ENCODE measurements at places on chromosomes 12 and 14. TPM values are rescaled to one million over a fixed set of nuclear protein-coding genes. Genes with fewer than 3 reads are reported as not detected.

GRCh38 chr12:55554296-55554695, 4.9 kb downstream of the OR6C4 start:
- DNase-seq, result no peak

DNA sequence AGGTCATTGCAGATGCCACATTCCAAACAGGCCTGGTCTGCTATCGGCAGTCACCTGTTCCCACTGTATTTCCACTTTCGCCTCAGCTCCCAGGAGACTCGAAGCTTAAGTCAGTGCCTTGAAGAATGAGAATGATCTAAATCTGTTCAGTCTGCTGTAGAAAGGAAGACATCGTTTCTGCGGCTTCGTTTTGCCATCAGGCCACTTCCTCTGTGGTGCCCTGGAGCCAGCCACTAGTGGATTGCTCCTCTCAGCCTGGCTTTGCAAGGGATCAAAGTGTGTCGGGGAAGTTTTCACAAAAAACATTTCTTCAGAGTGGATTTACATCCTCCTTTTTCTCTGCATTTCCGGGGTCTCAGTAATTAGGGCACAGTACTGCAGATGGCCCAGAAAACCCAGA, 66.7 kb downstream of the AACS start:
- no peak for DNase-seq

GRCh38 chr14:20707622-20708021, 19.1 kb downstream of the ANG start:
- DNase-seq, result no peak

DNA sequence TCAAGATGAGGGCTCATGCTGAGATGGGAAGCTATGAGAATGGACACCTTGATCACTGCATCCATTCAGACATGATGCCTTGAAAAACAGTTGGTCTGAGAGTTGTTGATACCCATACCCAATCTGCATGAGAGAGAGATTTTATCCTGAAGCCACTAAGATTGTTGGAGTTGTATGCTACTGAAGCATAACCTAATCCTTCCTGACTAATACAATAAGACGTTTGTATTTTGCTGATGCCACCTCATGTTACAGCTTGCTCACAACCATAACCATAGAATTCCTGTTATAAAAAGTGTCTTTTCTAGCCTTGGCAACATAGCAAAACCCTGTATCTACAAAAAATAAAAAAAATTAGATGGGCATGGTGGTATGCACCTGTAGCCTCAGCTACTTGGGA, 12.7 kb upstream of the SERPINA1 start:
- DNase-seq, result no peak

GRCh38 chr14:72647782-72648181, 246.1 kb downstream of the DPF3 start:
- no peak for DNase-seq

DNA sequence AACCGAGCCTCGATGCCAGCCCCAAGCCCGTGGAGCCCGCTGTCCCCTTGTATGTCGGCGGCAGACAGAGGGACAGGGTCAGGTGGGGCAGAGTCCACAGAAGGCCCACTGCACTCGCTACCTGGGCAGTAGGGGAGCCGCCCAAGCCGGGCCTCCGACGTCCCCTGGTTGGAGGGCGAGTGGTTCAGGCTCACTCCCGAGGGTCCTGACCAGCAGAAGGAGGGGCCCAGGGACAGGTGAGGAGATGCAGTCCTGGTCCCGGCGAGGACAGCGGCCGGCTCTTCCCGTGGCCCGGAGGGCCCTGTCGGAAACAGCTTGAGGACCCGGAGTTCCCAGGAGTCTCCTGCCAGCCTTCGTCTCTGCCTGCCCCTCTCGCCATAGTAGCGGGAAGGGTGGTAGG, 216.7 kb upstream of the SFSWAP start:
- no peak for DNase-seq

DNA sequence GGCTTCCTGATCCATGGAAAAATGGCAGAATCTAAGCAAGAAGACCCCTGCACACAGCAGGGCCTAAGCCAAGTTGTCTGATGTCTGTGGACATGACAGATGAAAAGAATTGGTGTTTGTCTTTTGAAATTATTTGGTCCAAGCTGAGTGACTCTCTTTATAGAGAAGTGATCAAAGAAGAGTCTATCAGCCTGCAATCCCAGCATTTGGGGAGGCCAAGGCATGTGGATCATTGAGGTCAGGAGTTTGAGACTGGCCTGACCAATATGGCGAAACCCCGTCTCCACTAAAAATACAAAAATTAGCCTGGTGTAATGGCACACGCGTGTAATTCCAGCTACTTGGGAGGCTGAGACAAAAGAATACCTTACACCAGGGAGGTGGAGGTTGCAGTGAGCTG, 64.8 kb upstream of the TUNAR start:
- no peak for DNase-seq

PTPRR gene
- 0.65 TPM for total RNA-seq

GLIPR1L2 gene
- total RNA-seq, result 2.7 TPM

MYO1H gene
- total RNA-seq, result not detected

All from cardiac septum (tissue), 1 donor.